ENCODE measurements at places on chromosomes 13 and 19.

GRCh38 chr19:32909257-32909656 is 39.7 kb upstream of the SLC7A9 start:
- no peak for DNase-seq

- no peak for DNase-seq
Measured at GRCh38 chr13:52827839-52828238, 20.6 kb downstream of the PCDH8 start.

DNA sequence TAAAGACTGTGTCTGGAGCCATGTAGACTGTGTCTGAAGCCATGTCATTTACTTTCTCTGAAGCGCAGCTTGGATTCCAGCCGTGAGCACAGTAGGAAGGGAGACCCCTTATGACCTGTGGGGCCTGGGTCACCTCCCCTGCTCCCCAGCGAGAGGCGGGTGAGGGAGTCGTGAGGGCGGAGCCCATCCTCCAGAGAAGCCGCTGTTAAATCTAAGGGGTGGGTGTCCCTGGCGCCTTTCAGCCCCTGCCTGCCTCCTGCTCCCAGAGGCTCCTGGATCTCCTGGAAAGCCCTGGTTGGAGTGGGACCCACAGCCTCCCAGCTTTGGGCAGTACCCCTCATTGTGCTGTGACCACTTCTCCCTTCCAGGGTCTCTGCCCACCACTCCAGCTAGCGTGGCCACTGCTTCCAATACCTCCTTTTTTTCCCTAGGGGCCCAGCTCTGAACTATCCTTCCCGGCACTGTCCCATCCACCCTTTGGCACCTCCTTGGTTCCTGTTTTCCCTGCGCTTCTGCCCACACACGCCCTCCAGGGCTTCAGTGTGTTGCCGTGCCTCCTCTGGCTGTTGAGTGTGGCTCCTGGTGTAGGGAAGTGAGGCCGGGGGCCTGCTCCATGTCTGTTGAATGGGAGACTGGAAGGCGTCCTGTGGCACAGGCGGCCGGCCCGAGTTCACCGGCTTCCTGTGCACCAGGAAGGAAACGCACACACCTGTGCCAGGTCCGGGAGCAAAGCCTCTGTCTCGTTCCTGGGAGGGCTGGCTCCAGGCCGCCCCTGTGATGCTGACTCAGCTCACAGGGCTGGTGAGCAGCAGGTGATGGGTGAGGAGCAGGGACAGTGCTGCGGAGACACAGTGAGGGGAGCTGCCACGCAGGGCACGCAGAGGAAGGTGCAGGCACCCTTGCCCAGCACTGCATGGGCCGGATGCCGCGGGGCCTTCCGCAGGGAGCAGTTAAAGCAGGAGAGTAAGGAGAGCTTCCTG is 29.4 kb downstream of the ATP4B start:
- no peak for DNase-seq

DNA sequence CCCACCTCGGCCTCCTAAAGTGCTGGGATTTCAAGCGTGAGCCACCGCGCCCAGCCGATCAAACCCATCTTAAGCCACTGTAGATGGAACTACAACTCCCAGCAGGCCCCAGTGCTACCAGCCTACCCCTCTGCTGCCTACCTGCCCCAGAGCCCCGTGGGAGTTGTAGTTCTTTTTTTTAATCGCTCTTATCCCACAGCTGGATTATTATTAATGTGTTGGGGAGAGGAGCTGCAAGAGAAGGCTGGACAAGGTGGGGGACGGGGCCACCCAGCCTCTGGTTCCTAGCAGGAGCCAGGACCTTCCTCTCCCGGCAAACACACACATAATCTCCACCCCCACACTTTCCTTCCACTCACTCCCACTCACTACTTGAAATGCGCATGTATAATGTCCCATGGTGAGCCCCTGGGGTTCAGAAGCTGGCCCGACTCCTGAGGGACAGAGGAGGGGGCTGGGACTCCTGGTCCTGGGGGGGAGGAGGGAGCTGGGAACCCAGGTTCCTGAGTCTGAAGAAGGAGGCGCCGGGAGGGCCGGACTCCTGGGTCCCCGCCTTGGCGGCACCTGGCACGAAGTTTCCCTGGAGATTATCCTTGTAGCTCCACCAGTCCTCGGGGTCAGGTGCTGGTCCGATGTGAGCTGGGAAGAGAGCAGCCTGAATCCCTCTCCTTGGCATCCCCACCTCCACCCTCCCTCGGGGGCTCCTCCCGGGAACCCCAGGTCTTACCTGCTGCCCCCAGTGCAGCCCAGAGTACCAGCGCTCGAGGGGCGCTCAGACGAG is 958 bp downstream of the CA11 start:
- peak; percentile 84 for DNase-seq

DNA sequence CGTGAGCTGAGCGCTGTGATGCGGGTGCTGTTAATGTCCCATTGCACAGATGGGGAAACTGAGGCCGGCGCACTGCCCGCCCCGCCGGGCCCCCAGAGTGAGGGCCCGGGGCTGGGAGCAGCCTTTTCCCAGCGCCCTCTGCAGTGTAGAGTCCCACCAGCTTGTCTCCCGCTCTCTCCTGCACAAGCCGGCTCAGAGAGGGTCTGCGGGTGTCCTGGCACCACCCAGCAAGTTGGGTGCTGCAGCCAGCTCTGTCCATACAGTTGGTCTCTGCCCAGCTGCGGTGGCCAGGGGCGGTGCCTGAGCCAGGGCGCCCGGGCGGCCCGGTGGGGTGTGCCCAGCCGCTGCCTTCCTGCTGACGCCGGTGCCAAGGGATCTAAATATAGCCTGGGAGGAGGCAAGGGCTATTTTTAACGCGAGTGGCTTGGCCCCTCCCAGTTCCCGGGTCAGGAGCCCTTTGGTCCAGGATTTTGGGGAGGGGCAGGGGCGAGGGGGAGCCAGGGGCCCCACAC is 19.3 kb downstream of the GADD45B start:
- peak; percentile 91 for DNase-seq

DNA sequence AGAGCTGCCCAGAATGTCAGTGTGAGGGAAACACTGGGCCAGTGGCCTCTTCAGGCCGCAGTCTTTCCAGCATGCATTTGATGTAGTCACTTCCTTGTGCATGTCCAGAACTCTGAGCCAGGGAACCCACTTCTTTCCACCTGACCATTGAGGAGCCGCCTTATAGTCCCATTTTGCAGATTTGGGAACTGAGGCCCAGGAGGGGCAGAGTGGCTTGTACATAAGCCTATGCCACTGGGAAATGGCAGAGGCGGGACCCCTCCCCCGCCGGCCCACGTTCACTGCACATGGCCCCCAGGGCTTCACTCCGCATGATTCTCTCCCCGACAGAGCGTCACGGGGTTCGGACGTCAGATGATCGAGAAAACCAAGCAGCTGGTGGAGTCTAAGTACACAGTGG is 5.6 kb upstream of the SPIB start:
- DNase-seq = no peak

DNA sequence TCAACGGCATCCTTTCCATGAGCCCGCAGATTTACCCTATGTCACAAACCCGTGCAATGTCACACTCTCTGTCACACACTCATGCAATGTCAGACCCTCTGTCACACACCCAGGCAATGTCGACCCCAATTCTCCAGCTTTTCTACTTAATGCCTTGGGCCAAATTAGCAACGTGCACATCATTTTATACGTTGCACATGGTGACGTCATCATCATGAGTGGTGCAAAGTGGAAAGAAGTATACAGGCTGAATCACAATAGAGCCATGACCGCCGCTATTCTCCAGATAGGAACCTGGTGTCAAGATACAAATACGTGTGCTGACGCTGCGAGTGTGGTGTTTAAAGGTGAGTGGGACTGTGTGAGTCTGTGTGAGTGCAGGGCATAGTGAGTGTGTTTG is 21.7 kb upstream of the ZNF845 start:
- no peak for DNase-seq

DNA sequence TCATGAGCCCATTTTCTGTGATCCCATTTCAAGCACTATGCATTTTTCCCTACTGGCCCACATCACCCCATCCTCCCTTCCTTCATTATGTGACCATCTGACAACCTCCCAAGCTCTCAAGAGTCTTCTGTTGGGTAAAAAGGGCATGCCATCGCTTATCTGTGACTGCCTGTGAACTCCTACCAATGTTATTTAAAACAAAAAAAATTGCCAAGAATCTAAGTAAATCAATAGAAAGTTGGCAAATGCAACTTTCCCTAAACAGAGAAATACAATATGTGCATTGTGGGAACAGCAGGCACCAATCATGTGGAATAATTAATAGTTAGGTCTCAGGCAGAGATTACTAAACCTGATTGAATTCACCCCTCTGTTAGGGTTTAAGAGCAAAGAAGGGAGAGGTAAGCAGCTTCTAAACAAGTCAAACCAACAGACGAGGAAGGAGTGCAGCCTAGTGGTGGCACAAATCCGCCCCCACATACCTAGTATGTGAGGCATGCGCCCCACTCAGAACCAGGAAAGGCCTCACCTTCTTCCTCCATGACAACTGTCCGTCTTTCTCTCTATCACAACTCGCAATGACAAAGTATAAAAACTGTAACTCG is 29.8 kb downstream of the DZIP1 start:
- DNase-seq = no peak

GRCh38 chr19:23070353-23071146 is 46.3 kb upstream of the ZNF730 start:
- DNase-seq = no peak

DNA sequence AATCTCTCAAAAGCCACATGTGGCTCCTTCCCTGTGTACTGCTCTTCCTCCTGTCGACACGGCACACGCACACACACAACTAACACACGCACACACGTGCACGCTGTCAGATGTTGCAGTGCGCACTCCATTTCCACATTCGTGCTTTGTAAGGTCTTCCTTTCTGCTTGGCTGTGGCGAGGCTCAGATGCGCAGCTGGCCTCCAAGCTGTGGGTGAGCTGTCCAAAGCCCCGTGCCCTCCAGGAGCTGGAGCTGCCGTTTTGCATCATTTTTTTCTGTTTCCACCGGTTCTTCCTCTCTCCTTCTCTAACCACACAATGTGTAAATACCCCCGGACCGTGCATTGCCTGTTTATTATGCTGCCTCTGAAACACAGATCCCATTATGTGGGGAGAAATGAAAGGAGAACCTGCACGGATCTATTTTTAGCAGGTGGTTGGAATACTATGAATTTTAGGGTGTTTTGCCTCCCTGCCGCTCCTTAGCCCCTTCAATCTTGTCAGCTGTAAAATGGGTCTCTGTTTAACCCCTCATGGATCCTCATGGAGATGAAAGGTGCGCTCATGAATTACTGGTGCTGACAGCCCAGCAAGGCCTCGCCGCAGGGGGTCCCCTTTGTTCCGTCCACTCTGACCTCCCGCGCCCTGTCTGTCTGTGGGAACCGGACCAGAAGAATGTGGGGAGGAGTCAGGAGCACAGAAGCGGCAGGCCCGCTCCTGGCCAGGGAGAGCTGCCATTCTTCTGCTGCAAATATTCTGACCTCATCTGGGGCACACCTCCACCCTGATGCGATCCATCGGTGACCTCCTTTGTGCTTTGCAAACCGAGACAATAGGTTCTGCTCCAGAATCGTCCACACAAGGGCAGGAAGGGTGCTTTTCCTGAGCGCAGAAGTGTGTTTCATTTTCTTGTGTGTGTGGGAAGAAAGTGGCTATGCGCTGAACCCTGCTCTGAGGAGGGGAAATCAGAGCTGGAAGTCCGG is 137.7 kb downstream of the SOX1 start:
- DNase-seq = no peak

GRCh38 chr19:39430675-39431593 is 4.8 kb downstream of the RPS16 start:
- DNase-seq = no peak

- no peak for DNase-seq
Measured at GRCh38 chr13:44498502-44498901, 77.6 kb downstream of the TSC22D1 start.

DNA sequence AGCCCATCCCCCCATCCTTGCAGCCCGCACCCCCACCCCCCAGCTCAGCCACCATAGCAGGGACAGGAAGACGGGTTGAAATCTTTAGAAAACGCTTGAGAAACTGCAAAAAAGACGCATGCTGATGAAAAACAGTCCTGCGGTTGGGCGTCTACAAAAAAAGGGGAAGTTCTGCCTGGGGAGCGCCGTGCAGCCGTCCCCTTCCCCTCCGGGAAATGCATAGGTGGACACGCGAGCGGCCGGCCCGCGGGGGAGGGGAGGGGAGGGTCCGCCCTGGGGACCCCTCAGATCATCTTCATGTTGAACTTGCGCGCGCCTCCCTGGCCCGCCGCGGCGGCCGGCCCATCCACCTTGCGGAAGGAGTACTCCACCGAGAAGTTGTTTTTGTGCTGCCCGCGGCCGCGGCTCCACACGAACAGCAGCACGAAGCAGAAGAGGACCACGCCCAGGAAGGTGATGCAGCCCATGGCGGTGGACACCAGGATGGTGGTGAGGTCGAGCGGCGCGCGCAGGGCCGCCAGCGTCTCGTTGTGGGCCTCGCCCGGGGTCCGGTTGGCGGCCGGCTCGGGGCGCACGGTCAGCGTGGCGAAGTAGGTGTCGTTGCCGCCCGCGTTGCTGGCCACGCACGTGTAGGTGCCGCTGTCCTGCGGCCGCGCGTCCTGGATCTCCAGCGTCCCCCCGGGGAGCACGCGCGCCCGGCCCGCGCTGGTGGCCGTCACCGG is 7.9 kb upstream of the PEAK3 start:
- no peak for DNase-seq

GRCh38 chr13:20407759-20408158 is 117.9 kb downstream of the CRYL1 start:
- DNase-seq = no peak

DNA sequence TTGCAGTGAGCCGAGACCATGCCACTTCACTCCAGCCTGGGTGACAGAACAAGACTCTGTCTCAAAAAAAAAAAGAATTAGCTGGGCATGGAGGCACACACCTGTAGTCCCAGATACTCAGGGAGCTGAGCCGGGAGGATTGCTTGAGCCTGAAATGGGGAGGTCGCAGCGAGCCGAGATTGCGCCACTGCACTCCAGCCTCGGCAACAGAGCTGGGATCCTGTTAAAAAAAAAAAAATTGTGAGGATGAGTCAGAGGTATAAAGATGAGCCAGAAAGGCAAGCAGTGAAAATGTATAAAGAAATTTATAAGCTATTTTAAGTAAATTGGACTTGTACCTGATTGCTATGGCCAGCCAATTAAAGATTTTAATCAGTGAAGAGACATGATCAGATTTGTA is 21.1 kb downstream of the KBTBD6 start:
- DNase-seq = peak; percentile 61

- no peak for DNase-seq
Measured at GRCh38 chr13:39405596-39406205, 197.3 kb downstream of the LHFPL6 start.

DNA sequence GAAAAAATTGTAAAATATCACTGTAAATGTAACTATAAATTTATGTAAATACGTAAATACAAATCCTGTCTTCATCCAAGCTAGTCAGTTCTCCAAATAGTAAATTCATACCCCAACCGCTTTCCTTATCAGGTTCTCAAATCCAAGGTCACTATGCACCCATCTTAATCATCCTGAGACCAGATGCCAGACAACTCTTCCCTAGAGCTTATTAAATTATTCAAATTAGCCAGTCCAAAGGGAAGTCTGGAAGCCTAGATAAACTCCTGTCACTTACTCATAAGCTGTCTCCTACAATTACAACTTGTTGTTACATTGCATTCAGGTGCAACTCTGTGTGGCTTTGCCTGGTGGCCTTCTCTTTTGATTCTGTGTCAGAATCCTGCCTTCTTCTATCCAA is 836.1 kb upstream of the PCDH20 start:
- DNase-seq = no peak

Data from cardiac muscle cell (in vitro differentiated cells and primary cell).